Activated T-helper 1 cell treated with anti-CD3 and anti-CD28 coated beads, Interleukin-2, amount 50 U/mL, for 16 hours (primary cell): ENCODE measurements at places on chromosomes 1 and 21.

DNA sequence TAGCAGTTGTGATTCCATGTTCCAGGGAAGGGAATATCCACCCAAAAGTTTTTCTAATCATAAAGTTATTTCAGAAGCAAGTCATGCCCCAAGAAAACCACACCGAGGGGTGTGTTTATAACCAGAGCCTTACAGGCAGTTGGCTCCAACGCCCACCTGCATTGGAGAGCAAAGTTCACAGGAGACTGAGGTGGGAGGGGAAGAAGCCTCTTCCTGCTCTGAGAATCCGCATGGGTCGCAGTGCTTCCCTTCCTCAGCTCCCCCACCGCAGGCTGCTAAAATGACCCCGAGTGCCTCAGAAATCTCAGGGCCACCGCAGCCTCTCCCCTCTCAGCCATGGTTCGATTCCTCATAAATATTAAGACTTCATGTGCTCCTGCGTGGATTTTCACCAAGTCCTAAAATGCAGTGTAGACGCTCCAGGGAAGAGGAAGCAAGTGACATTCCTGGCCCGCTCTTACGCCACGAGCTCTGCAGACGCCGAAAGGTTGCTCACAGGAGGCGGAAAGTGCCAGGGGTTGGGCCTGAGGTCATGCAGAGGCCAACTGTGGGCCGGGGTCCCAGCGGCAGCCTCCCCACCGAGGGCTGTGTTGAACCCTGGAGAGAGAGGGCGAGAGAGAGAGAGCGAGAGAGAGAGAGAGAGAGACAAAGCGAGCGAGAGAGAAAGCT lies 13.4 kb upstream of the SPSB1 start:
- no peak for DNase-seq

DNA sequence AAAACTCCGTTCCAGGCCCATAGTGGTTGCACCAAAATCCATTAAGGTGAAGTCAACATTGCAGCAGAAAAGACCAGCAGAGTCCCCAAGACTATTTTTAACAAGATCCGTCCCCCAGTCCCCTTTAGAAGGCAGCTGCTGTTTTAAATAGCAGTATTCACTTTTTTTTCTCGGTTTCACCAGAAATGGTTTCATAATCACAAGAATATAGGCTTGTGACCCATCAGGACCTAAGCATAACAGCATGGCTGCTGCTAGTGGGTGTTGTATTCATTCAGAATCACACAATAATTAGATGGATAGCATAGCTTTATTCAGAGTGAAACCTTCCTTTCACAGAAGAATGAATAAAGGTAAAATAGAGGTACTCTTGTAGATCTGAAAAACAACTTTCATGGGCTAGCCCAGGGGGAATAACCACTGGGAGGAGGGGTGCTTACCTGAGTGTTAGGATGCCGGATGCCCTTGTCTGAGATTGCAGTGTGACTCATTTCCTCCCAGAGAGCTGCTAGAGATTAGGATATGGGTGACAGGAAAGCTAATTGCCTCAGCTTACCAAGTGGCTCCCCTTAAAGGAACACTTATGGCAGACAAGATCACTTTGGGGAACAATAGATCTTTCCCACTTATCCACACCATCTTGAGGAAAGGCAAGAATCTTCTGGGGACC lies 35.0 kb downstream of the ACKR1 start:
- DNase-seq: no peak

DNA sequence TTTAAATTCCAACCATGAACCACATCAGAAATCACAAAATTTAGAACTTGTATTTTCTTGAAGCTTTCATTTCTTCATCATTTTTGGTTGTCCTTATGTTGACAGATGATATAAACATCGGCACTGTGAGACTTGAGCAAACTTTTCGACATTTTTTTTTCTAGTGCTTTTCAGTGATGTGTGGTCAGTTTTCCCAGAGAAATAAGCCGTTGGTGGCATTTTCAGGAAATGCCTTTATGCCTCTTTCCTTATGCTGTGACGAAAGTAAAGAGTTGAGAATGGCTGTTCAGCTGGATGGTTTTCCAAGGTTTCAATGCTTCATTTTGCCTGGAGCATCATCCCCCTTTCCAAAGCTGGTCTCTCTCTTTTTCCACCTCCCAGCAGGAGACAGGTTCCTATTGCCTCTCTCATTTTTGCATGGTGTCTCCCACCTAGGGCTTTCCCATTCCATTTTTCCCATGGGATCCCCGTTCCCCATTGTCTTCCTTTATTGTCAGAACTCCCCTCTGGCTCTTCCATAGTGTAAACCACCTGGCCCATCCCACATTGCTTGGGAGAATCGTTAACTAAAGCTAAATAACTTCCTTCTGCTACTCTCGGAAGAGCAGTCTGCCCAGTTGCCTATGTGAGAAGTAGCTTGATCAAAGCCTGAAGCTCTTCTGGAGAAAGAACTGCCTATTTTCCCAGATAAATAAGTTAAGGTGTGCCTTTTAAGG lies 61.4 kb upstream of the DYNLT5 start:
- no peak for DNase-seq

DNA sequence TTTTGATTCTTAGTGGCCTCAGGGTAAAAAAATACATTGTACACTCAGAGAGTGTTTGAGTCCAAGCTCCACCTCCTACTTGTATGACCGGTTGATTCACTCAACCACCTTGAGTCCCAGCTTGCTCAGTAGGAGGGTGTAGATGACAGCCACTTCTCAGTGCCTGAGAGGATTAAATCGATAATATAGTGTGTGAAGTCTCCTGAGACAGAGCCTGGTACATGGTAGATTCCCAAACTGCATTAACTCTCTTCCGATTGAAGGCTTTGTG lies 38.4 kb downstream of the NCMAP start:
- no peak for DNase-seq

- DNase-seq: peak; percentile 62
These were observed at the start of gene ATP8B2 for GRCh38 chr1:154324669-154325582. Gene ATP8B2 (plus strand): TSS chr1:154325525. CDS start chr1:154328142, 2,617 bp downstream.

DNA sequence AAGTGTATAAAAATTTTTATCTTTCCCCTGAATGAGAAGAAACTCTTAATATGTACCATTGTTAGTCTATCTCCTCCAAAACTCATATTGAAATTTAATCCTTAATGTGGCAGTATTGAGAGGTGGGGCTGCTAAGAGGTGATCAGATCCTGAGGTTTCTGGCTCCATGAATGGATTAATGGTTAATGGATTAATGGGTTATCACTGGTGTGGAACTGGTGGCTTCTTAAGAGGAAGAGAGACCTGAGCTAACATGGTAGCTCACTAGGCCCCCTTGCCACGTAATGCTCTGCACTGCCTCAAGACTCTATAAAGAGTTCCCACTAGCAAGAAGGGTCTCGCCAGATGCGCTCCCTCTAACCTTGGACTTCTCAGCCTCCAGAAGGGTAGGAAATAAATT lies 70.6 kb upstream of the ZBTB18 start:
- no peak for DNase-seq

DNA sequence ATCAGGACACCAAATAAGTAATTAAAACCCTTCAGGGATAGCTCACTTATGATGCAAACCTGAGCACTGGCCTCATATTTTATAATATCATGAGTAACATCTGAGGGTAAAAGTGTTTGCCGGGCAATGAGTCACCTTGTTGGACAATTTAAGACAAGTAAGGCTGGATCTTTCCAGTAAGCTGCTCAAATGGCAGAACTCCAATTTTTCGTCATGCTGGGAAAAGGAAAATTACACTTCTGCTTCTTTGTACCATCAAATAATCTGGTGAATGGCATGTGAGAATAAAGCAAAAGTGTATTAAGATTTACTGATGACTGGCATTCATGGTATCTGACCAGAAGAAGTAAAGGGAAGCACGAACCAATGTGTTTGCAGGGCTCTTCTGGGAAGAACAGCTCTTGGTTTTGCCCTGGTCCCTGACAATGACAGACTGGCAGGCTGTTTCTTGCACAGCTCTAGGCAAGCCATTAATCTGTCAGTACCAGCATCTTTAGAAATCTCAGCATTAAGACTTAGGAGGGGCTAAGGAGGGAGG lies 392.2 kb downstream of the VAV3 start:
- no peak for DNase-seq

DNA sequence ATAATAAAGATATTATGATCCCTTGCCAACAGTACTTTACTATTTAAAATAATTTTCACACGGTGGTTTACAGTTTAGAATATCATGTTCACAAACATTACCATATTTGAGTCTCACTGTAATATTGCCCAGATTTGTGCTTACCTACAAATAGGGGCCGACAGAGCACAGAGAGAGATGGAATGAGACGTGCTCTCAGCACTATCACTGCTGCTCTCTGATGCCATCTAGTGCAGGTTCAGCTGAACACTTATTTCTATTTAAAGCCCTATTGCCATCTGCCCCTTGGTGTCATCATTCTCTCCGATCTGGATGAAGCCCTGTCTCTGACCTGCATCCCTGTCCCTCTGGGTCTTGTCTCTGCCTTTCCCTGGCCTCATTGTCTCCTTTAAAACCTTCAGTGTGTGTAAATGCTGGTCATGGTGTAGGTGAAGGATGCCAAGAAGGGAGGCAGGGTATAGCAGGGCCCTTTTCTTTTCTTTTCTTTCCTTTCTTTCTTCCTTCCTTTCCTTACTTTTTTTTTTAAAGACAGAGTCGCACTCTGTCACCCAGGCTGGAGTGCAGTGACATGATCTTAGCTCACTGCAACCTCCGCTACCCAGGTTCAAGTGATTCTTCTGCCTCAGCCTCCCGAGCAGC lies 6.9 kb upstream of the GPATCH4 start:
- no peak for DNase-seq

DNA sequence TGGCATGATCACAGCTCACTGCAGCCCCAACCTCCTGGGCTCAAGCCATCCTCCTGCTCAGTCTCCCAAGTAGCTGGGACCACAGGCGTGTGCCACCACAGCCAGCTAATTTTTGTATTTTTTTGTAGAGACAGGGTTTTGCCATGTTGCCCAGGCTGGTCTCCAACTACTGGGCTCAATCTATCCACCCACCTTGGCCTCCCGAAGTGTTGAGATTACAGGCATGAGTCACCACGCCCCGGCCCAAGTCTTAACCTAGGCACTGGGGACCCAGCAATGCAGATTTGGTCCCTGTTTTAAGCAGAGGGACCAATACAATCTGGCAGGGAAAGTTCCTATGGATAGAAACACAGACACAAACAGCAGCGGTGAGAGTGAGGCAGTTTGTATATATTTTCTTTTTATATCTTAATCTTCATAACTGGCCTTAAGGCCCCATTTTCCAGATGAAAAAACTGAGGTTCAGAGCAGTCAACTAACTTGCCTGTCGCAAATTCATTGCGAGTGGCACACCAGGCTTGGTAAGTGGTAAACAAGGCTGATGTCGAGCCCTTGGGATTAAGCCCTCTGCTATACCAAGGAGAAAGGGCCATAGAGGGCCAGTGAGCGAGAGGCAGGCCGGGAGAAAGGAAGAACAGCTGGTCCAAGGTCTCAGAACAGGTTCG lies 77.8 kb upstream of the TINAGL1 start:
- no peak for DNase-seq

DNA sequence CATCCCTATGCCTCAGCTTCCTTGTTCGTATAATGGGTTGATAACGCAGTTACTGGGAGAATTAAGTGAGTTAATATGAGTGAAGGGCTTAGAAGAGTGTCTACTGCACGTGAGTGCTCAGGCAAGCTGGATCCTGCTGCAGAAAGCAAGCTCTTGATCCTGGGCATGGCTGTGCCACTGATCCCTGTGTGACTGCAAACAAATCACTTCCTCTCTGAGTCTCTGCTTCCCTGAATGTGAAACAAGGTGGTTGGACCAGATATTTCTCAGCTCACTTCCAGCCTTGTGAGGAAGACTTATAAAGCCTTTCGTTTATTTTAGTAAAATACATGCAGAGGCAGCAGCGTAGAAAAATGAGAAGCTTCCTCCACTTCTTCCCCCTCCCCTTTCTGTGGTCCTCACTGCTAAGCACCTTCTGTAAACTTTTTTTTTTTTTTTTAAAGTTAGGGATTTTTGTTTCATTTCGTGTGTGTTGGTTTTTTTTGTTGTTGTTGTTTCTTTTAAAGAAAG lies 13.8 kb downstream of the PSEN2 start:
- no peak for DNase-seq

GRCh38 chr1:171583591-171584201 lies 38.3 kb upstream of the MYOCOS start:
- no peak for DNase-seq

DNA sequence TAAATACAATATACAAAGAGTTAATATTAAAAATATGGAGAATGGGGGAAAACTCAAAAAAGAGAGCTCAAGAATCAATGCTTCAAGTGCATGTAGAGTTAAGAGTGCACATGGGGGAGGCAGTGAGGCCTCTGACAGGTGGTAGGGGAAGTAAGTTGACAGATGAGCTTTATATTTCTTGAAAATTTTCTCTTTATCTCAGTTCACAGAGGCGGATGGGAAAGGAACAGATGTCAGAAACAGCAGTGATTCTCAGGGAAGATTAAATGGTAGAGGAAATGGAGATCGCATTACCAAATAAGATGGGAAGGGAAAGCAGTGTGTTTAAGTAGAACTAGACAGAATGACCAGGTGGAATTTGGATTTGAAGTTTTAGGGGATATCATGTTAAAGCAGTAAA lies 200.1 kb upstream of the C1orf105 start:
- no peak for DNase-seq

GRCh38 chr1:4838231-4838630 lies 183.8 kb downstream of the AJAP1 start:
- no peak for DNase-seq

GRCh38 chr1:87766737-87767136 lies 438.1 kb downstream of the LMO4 start:
- no peak for DNase-seq

- DNase-seq: no peak
These were observed 148.9 kb upstream of the IRF2BP2 start for GRCh38 chr1:234758851-234759250.

GRCh38 chr1:156097499-156098178 lies 15.4 kb upstream of the MEX3A start:
- no peak for DNase-seq

DNA sequence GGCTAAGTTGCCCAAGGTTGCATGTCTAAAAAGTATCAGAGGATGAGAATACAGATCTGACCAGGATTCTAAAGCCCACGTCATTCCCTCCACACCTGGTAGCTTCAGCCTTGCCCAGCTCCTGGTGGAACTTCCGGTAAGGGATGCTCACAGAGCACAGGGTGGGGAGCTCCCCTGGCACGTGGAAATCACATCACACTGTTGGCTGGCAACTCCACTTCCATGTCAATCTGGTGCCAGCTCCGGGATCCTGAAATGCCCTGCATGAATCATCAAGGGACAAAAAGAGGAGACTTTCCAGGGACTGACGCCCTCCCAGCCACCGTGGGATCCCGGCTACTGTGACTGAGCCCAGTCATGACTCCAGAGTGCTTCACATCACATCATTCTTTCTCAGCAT lies 12.4 kb upstream of the BCAR3 start:
- no peak for DNase-seq
